ENCODE measurements at places on chromosomes 5 and 9.
A peak's percentile ranks its signal among the peaks of the same experiment; 100 is the strongest.

DNA sequence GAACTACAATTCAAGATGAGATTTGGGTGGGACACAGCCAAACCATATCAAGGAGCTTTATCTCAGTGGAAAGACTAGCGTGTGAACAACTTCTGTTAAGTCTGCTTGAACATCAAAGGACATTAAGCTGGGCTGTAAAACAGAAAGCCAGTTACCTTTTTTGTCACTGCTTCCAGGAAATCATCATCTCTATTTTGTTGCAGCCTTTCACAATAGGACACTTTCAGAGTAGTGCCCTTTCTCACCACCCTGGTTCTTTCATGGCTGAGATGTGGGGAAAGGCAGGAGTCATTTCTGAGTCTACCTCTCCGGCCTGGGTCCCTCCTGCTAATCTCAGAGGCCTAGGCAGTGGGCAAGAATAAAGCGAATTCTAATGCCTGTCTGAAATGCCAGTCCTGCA lies 96.2 kb upstream of the PPP1R2B start:
- no peak for DNase-seq

DNA sequence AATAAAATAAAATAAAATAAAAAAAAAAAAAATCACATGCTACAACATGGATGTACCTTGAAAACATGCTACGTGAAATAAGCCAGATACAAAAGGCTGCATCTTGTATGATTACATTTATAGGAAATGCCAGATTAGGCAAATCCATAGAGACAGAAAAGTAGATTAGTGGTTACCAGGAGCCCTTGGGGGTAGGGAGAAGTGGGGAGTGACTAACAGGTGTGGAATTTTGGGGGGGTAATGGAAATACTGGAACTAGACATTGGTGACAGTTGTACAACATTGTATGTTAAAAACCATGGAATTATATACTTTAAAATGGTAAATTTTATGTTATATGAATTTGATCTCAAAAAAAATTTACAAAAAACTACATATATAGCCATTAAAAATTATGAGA lies 47.3 kb downstream of the SLC1A1 start:
- DNase-seq = no peak

DNA sequence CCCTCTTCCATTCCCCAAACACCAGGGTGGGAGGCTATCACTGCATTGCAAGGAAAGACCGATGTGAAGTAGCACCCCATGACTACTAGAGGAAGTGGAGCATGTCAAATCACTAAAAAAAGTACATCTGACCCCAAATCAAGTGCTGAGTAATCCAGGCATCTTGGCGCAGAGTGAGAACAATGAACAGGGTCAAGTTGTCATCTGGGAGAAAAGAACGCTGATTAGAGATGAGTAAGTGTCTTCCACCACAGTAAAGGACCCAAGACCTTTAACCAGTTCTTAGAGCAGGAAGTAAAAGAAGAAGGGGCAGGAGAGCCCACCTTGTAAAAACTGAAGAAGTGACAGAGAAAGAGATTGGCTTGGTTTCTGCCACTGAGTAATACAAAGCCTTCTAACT lies 75.0 kb upstream of the RAD23B start:
- DNase-seq = no peak

GRCh38 chr9:103928442-103928841 lies 165.7 kb upstream of the SMC2 start:
- no peak for DNase-seq

- DNase-seq = no peak
Measured at GRCh38 chr5:74279244-74279643, 361.3 kb downstream of the ENC1 start.

DNA sequence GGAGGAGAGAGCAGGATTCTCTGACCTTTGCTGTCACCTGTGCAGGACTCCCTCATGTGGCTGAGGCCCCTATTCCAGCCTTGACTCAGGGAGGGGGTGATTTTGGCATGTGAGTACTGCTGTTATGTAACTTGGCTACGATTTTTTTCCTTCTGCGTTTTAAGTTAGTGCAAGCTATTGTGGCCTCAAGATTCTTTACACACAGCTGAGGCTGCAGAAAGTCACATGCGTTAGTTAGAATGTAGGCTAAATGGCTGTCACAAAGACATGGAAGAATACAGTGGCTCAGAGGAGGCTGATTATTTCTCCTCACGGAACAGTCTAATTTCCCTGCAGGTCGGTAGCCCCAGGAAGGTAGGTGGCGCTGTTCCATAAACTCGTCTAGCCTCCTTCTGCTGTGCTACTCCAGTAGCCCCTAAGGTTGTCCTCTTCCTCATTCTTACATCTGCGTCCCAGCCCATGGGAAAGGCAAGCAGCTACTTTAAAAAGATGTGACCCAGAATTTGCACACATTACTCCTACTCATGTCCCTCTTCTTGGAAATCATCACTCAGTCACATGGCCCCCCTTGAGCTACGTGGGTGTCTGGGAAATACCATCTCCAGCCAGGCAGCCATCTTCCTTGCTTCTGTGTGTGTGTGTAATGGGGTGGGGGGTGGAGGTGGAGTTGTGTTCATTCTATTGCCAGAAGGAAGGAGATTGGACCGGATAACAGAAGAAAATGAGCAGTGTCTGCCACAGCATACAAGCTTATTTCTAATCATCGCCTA lies 486.6 kb downstream of the CCDC171 start:
- DNase-seq = no peak

DNA sequence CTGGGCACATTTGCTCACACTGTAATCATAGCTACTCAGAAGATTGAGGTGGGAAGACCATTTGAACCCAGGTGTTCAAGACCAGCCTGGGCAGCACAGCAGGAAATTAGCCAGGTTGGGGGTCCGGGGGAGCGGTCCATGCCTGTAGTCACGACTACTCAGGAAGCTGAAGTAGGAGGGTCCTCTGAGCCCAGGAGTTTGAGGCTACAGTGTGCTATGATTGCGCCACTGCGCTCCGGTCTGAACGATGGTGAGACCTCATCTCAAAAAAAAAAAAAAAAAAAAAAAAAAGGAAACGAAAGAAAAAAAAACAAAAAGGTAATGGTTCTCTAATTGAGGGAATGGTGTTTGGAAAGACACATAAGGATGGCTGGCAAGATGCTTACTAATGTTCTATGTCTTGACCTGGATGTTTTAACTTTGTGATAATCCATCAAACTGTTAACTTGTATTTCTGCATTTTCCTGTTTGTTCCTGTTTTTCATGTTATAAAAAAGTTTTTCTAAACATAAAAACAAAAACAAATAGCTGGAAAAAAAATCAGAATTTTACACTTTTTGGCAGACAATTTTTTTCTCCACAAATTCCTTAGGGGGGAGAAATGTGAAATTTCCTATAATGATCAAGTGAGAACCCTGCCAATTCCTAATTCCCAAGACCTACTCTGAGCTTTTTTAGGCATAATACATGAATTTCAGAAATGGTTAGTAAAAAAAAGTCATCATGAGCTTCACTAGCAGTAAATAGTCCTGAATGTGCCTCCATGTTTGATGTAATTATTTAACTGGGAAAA lies 96.9 kb downstream of the DENND1A start:
- DNase-seq = no peak

- no peak for DNase-seq
Measured at GRCh38 chr5:104533498-104533897, 970.9 kb upstream of the NUDT12 start.

DNA sequence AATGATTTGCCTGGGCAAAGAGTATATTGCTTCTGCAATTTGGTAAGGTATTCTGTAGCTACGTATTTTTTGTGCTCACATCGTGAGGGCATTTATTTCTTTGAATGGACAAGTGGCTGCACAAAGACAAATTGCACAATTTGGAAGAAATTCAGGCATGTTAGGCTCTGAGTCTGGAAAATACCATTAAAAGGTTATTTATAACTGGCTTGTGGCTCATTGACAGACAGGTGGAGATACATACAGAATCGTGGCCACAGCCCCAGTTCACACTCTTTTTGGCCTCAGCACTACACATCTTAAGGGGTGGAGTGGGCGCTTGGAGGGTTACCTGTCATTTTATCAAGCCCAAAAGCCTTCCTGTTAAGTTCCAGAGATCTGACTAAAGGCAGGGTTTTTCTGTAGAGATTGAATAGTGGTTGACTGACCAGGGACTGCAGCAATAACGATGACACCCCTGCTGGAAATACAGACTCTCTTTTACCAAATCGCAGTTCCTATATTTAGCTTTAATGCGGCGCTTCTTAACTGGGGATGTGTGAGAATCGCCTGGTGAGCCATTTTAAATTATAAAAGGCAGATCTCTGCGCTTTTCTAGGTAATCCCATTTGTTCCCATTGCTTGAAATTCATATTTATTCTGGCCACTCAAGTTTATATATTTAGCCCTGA lies 14.7 kb downstream of the MAN2A1 start:
- no peak for DNase-seq

DNA sequence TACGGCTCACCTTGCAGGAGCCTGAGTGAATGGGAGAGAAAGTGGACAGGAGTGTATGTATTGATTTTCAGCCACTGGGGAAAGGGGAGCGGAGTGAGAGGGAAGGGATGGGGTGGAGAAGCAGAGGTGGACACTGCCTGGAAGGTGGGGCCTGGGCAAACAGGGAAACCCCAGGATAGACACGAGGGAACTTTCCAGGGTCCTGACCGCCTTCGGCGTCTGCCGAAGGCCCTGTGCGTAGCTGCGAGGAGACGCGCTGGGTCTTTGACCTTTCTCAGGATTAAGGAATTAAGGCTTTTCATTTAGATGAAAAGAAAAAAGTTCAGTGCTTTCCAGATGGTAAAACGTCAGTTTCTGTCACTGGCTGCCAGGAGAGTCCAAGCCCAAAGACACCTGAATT lies 134.6 kb upstream of the RAPGEF1 start:
- no peak for DNase-seq

- DNase-seq = no peak
Measured at GRCh38 chr5:131536211-131536826, 98.7 kb downstream of the RAPGEF6 start.

- DNase-seq = no peak
Measured at GRCh38 chr9:113956901-113957300, 80.8 kb downstream of the ZNF618 start.

- peak; percentile 69 for DNase-seq
Measured at GRCh38 chr5:93800988-93801811, 59.8 kb upstream of the POU5F2 start.

GRCh38 chr5:153572411-153573145 lies 82.1 kb downstream of the GRIA1 start:
- no peak for DNase-seq

DNA sequence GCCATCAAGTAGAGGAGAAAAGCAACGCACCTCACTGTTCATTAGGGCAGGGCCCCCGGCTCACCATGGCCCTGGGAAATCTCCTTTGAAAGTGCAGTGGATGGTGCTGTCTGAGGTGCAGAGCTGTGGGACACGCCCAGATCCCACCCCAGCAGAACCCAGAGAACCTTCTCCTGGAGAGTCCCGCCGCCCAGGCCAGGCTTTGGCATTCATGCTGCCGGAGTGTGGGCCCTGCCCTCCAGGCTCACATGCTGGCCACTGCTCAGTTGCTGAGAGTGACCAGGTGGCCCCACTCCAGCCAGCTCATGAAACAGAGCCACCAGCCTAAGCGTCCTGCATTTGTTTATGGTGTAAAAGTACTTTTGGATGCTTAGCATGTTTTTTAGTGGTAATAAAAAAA lies 23.8 kb upstream of the LRRC14B start:
- no peak for DNase-seq

- DNase-seq = no peak
Measured at GRCh38 chr9:126326228-126327005, at the start of gene MVB12B. TSS of gene MVB12B (plus strand) at chr9:126326829. CDS start at chr9:126326930, 101 bp downstream.

DNA sequence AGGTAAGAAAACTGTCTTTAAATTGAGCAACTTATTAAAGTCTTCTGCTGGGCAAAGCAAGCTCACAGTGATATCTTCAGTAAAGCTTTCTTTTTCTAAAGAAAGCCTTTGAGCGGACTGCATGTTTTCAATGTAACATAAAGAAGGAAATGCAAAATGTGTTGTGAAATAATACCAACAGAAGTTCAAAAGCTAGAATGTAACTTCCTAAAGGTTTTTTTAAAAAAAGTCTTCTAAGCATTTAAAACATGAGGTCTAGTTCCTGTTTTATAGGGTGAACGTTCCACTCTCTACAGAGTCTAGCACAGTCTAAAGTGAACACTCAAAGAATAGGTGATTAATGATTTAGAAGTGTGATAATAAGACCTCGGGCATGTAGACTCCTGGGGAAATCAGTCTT lies 62.9 kb downstream of the DENND1A start:
- DNase-seq = peak; percentile 95

DNA sequence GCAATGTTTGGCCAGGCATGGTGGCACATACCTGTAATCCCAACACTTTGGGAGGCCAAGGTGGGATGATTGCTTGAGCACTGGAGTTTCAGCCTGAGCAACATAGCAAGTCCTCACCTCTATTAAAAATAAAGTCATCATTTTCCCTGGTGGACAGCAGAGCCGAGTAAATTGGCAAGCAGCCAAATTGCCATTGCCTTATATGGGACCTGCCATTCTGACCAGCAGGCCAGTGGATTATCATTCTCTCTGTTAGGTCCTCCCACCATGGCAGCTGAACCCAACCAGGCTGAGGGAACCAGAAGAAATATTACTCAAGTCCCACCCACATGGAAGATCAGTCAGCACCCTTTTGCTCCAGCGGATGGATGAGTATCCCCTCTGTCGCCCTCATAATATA lies 1829.9 kb downstream of the EFNA5 start:
- no peak for DNase-seq

- DNase-seq = no peak
Measured at GRCh38 chr5:36667824-36668223, 61.4 kb downstream of the SLC1A3 start.

GRCh38 chr5:102700916-102701315 lies 54.2 kb upstream of the PAM start:
- no peak for DNase-seq

GRCh38 chr9:72583370-72583769 lies 62.0 kb downstream of the TMC1 start:
- DNase-seq = no peak

- no peak for DNase-seq
Measured at GRCh38 chr5:127353796-127354195, 63.2 kb downstream of the MEGF10 start.

DNA sequence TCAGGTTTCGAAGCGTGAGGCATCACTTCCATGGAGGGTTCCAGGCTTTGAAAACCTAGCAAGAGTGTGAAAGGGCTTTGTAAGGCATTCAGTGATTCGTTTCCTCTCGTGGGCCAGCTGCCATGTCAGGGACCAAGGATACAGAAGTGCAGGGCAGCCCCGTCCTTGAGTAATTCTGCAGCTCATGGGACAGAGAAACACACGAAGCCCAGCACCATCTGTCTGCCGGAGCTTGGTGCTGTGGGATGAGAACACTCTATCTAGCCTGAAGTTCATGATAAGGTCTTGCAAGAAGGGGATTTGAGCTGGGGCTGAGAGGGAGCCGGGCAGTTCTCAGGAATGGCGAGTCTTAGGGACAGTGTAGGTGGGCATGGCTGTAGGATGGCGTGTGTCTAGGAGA lies 55.8 kb downstream of the ANKRD33B start:
- no peak for DNase-seq

- DNase-seq = no peak
Measured at GRCh38 chr9:111715471-111715870, 54.1 kb downstream of the GNG10 start.

- no peak for DNase-seq
Measured at GRCh38 chr9:18137815-18138214, 336.1 kb upstream of the ADAMTSL1 start.
